ENCODE measurements at places on chromosomes 12 and 14. TPM values are rescaled to one million over a fixed set of nuclear protein-coding genes. Genes with fewer than 3 reads are reported as not detected.

STX2 gene
- total RNA-seq = 21.3 TPM

SLCO1C1 gene
- not detected for total RNA-seq

RGS6 gene
- not detected for total RNA-seq

SMIM41 gene
- total RNA-seq = not detected

GRCh38 chr12:107296681-107297089 is 203.3 kb upstream of the CRY1 start:
- DNase-seq = peak; percentile 95

GRCh38 chr12:46831335-46832129 is 5.7 kb upstream of the SLC38A4 start:
- no peak for DNase-seq

Measured in foreskin keratinocyte (primary cell).